ENCODE measurements at places on chromosomes 4 and X.

DNA sequence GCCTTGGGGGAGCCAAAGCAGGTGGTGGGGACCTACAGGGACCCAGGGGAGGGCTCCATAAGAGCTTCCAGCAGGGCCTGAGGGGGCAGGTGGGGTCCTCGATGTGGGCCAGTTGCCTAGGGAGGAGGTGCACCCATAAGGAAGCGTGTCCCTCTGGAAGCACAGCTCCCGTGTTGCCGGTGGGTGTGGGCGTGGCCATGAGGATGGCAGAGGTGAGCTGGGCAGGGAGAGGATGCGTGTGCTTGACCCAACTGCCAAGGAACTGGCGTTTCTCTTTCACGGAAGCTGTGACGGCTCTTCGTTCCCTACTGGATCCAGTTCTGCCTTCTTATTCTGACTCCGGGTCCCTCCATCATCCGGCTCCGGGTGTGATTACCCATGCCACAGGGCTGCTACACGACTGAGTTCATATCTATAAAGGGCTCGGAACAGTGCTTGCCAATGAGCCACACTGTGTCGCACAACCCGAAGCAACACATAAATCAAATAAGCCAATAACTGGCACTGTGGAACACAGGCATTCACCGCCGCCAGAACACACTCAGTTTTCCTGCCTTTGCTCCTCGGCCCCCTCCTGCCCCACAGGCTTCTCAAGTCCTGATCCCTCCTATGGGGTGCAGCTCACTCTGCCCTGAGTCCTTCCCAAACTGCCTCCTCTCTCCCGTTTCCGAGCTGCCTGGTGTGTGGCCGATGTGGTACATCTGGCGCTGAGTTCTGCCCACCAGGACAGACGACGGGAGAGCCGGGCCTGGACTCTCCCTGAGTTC is 35.5 kb downstream of the RNF212 start:
- no peak for DNase-seq

GRCh38 chr4:84968925-84969324 is 2.4 kb upstream of the WDFY3 start:
- no peak for DNase-seq

DNA sequence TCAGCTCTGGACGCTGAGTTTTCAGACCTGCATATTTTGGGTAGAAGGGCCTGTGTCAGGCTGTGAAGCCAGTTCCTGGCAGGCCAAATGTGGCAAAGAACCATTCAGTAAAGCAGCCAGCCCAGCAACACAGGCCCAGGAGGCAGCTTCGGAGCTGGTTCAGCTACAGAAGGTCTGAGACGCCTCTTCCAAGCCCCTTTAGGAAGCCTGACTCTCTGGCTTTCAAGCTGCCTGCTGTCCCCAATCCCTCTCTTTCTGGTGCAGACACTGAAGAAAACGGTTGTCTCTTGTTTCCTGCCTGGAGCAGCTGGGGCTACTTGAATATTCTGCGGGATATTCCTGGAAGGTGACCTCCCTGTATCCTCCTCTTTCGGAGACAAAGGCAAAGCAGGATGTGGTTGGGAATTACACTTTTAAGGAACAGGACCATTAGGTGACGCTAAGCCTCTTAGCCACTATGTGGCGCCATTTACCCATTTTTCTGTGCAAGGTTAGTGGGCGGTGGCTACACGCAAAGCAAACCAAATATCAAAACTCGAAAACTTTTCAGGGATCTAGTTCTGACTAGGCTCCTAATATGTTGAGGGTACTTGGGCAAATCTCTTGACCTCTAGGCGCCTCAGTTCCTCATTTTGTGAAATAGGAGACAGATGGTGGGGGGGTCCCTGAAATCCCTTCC is 47.2 kb upstream of the LAS1L start:
- DNase-seq, result peak; percentile 32

DNA sequence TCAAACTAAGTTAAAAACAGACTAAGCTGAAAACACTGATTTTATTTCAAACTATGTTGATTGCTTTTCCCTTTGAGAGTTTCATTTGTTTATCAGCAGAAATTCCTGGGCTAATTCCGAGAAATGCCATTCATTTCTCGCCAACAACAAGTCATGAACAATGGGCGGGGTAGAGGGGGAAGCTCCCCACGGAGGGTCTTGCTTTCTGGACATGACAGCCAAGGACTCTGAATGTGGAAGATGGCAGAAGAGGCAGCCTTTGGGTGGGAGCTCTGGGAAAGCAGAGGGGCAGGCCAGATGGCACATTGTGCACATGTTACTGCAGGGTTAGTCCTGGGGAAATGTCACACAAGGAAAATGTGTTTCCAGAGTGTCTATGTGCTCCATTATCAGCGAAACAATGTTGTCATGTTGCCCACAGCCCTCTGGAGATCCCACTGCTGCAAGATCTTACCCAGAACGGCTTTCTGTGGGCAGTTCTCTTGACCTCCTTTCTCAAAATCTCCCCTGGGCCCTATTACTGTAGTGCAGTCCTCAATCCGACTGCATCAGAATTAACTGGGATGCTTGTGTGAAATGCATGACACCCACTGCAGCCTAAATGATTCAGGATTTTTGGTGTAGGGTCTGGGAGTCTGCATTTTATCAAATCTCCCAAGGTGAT is 45.0 kb downstream of the CHRDL1 start:
- no peak for DNase-seq

DNA sequence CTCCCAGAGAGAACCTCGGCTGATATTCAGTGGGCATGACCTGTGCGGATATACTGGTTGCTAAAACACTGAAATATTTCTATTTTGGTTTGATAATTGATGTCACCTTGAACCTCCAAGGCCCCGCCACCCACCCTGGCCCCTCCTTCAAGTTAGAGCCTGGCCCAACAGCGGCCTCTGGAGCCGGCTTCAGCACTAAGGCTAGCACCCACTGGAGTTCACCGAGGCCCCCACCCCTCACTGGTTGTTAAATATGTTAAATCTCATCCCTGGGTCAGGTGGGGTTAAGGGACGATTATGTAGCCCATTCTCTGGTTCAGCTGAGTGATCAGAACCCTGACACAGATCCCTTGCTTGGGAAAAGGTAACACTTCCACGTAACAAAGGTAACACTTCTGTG is 24.3 kb downstream of the SEL1L3 start:
- DNase-seq, result no peak

- no peak for DNase-seq
Observed at GRCh38 chr4:186132577-186133242, 28.2 kb downstream of the FAM149A start.

- DNase-seq, result no peak
Observed at GRCh38 chr4:86919561-86920223, 15.1 kb upstream of the AFF1 start.

DNA sequence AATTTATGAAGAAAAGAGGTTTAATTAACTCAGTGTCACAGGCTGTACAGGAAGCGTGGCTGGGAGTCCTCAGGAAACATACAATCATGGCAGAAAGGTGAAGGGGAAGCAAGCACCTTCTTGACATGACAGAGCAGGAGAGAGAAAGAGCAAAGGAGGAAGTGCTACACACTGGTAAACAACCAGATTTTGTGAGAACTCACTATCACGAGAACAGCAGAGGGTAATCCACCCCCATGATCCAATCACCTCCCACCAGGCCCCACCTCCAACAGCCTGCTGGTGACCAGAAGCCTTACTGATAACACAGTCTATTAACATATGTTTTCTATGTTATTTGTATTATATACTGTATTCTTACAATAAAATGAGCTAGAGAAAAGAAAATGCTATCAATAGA is 254.8 kb downstream of the PCDH10 start:
- no peak for DNase-seq

DNA sequence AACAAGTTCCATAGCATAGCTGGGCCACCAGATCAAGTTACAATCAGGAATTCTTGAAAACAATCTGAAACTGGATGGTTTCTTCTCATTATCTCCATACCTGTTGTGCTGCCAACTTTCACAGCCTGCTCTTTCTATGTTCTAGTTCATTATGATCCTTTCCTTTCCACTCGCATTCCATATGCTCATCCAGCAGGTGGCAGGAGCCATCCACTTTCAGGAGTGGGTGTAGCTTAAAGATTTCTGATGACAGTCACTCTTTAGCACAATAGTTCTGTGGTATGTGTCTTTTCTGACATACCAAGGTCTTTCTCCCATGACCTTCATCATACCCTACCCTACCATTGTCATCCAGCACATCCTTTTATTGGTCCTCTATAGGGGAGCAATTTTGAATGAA is 46.4 kb downstream of the PAGE2 start:
- peak; percentile 7 for DNase-seq

DNA sequence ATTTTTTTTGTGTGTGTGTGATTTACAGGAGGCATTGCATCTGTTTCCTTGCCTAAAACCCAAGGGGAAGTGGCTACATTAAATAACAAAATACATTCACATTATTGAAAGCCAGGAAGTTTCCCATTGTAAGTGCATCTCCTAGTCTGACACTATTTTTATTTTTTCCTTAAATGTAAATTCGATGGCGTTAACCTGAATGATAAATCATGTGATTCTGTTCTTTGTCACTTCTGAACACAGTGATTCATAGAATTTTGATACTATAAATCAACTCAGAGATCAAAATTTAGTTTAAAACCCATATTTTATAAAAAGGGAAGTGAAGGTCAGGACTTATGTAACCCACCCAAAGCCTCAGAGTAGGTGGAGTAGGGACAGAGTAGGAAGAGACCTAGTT is 258.1 kb downstream of the GABRG1 start:
- no peak for DNase-seq

DNA sequence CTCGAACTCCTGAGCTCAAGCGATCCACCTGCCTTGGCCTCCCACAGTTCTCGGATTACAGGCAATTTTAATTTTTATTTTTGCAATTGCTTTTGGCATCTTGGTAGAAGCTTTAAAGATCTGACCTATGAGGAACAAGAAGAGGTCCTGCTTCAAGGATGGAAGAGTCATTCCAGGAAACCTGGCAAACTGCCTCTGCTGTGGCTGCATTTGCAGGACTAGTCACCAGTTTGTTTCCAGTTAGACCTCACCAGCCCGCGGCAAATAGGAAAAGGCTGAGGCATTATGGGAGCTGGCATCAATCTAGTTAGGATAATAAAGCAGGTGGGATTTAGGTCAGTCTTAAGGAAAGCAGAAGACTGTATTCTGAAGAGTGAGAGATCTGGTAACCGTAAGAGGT is 51.9 kb upstream of the LAS1L start:
- no peak for DNase-seq

DNA sequence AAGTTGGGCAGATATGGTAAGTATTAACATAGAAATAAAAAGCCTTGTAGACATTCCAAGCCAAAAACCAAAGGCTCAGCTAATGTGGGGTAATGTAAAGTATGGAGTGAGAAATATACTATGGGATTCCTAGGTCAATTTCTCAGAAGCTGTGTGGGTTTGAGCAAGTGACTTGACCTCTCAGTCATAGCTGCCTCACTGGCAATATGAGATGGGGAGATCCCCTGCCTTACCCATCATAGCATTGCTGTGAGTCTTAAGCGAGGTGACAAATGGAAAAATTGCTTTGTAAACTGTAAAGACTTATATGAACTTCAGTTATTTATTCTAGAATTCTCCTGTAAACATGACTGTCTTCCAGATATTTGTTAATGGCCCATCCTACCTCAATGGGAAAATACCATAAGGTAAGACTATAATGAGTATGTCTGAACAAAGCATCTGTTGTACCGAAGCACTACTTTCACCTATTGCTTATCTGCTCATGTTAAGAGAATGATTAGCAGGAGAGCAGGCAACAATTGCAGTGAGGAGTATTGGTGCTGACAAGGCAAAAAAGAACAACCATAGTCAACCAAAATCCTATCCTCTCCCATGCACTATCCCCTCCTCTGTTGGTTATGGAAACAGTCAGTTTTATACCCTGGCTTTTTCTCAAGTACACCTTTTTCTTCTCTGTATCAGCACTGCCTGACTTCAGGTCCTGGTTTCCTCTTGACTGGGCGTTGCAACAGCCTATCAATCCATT is 44.1 kb upstream of the TRPC3 start:
- DNase-seq, result no peak

- no peak for DNase-seq
Observed at GRCh38 chr4:106746451-106746850, 289.7 kb downstream of the DKK2 start.

- no peak for DNase-seq
Observed at GRCh38 chr4:151356510-151356909, 31.1 kb upstream of the SH3D19 start.

- no peak for DNase-seq
Observed at GRCh38 chr4:2135083-2135482, 76.0 kb downstream of the NAT8L start.
